DMS53 (cell line): ENCODE measurements at places on chromosomes 6 and 20.
A peak's percentile ranks its signal among the peaks of the same experiment; 100 is the strongest.

DNA sequence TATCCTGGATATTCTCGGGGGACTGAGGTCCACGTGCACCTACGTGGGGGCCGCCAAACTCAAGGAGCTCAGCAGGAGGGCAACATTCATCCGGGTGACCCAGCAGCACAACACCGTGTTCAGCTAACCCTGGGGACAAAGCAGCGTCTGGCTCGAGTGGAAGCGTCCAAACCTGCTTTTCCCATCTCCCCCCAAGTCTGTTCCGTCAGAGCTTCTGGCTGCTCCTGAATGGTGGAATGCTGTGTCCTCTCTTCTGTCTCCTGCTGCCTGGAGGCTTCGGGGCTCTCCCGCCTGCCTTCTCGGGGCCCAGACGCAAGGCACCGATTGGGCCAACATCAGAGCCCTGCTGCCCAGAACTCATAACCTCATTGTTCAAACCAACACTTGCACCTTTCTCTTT lies 56.7 kb downstream of the GMPR start:
- no peak for DNase-seq

DNA sequence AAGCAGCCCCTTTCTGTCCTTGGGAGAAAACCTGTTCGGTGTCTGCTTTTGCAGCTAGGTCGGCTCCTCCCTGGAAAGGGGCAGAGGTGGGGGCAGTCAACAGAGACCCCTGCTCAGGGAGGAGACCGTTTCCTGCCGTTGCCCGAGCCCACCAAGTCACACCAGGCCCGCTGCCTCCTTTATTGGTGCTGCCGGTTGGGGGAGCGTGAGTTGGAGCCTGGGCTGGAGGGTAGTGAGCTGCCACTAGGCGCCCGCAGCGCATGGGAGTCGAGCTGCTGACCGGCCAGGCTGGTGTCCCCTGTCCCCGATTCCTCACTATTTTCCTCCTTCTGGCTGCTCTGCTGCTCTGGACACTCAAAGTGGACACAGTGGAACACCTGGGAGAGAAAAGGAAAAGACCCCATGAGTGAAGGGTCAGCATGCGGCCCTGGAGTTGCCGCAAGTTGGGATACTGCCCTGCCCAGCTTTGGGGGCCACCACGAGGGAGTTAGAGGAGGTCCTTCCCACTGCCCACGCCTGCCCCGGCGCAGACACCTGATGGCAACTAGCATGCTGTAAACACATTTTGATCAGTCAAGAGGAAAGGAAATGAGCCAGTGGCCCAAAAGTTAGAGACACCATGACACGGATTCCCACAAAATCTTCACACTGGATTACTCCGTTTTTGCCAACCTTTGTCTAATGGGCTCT lies 355.4 kb downstream of the ZFAND3 start:
- no peak for DNase-seq

DNA sequence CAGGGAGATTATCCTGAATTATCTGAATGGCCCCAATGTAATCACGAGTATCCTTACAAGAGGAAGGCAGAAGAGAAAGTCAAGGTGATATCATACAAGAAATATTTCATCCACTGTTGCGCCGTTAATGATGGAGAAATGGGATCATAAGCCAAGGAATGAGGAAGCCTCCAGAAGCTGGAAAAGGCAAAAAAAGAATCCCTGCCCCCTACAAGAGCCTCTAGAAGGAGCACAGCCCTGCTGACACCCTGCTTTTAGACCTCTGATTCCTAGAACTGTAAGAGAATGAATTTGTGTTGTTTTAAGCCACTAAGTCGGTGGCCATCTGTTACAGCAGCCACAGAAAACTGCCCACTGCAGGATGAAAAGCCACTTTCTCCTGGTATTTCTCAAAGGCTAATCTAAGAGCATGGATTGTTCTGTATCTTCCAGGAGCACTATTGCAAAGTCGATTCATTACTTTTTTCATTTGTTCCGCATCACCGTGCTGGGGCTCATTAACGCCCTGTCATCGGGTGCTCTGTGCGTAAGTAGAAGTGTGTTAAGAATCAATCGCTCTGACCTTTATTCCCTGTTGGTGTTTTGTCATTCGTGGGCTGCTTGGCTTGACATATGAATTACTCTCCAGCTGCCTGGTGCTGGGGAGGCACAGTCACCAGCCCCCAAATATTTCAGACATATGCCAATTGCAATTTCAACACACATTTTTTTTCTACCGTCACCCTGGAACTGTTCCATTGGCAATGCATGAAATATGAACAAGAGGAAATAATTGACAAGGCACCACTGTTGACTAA lies 117.0 kb downstream of the PCSK2 start:
- no peak for DNase-seq

- DNase-seq, result no peak
These were observed 233.3 kb downstream of the SYNDIG1 start for GRCh38 chr20:24702501-24703283.

- DNase-seq, result peak; percentile 47
These were observed 240.9 kb downstream of the PHACTR1 start for GRCh38 chr6:12957321-12958051.

DNA sequence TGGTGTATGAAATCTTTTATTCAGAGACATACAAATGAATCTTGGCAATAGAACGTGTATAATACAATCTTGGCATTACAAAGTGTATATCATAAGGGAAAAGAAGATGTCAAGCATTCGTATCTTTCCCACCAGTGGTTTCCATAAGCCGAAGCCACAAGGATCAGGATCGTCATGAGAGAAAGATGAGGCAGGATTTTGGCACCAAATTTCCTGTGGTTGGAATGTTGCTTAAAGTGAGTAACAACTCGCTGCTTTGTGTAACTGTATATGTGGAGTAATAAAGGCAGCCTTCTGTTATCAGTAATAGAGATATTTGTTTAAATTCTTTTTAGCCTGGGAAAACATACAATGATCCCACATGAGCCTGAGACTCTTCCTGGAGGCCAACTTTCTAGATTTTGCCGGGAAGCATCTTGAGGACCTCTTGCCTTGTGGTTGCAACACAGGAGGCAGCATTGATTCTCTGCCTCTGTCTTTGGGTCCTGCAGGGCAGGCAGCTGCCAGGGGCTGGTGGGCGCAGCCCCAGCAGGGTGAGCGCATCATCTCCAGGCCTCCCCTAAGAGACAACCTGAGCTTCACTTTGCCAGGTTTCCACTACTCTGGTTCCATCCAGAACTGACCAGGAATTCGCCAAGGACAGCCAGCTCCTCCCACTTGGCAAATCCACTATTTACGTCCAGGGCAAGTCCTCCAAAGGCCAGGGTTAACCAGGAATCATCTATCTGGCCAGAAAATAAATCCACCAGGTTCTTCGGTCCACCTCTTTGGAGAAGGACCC lies 230.9 kb upstream of the SULF2 start:
- DNase-seq, result no peak

GRCh38 chr6:148398244-148398643 lies 55.6 kb downstream of the SASH1 start:
- no peak for DNase-seq

DNA sequence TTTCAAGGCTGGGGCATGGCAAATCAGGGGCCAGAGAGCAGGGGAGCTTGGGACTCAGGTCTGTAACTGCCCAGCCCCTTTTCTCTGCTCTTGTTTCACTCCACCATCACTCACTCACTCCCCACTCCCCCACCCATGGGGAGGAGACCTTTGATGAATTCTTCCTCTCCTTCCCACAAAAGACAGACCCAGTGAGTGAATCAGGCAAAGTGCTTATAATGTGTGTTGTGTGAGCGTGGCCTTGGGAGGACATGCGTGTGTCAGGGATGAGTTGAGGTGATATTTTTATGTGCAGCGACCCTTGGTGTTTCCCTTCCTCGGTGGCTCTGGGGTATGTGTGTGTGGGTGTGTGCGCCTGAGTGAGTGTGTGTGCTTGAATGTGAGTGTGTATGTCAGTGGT lies 1.0 kb upstream of the CUL9 start:
- peak; percentile 26 for DNase-seq

GRCh38 chr20:49344975-49345374 lies 67.1 kb upstream of the ZNFX1 start:
- no peak for DNase-seq

GRCh38 chr6:102774326-102774725 lies 1380.8 kb downstream of the GRIK2 start:
- DNase-seq, result no peak

DNA sequence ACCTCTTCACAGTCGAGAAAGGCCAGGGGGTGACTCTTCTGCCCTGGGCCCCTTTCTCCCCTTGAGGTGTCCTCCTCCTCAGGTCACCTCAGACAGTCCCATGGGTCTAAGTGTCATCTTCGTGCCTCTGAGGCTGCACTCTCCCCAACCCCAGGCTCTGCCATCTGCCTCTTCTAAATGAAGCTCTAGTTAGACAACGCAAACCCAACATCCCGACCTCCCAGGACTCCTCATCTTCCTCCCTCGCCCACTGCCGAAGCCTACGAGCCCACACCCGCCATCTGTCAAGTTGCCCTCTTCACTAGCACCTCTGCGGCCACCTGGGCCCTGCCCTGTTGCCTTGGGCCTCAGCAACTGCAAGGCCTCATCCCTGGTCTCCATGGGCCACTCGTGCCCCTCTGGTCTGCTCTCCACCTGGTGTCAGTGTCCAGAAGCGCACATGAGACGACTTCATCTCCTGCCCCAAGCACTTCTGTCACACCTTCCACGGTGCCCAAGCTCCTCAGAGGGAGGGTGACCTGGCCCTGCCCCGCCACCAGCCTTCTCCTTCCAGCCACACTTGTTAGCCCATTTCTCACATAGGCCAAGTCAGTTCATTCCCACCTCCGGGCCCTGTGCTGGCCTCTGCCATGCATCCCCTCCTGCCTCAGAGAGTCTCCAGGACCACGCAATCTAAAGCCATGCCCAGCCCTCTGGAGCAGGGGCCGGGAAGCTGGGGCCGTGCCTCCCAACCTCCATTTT lies 53.8 kb downstream of the RRBP1 start:
- DNase-seq, result peak; percentile 33

- DNase-seq, result no peak
These were observed 24.6 kb downstream of the GPR6 start for GRCh38 chr6:110002676-110003075.

DNA sequence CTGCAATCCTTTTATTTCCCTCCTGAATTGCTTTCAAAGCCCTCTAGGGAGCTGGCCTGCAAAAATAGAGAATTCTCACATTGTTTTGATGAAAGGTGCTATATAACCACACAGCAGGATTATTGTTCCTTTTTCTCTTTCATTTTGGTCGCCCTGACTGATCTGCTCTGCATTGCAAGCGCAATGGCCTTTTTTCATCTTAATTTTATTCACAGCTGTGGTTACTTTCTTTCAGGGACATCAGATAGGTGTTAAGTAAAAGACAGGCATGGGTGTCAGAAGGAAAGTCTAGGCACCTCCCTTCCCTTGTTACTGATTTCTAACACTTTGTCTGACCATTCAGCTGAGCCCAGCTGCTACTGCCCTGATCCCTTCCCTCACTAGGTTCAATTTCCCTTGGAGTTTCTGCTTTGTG lies 850.5 kb upstream of the MAP3K7 start:
- no peak for DNase-seq

DNA sequence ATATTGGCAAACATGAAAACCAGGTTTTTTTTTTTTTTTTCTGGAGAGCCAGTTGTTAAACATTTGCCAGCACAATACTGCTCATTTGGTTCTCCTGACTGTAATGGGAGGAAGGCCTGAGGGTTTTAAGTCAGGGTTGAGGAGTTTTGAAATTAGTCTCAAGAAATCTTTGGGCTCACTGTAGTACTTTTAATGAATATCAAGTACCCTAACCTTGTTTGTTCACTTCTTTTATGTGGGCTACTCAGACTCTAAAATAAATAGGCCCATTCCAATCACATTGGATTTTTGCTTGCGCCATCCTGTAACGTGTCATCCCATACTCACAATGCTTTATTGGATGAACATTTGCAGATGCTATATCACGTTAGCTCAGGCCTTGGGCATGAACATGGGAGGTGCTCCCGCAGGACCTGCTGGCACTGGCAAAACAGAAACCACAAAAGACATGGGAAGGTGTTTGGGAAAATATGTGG lies 146.9 kb downstream of the DNAH8 start:
- DNase-seq, result peak; percentile 28

DNA sequence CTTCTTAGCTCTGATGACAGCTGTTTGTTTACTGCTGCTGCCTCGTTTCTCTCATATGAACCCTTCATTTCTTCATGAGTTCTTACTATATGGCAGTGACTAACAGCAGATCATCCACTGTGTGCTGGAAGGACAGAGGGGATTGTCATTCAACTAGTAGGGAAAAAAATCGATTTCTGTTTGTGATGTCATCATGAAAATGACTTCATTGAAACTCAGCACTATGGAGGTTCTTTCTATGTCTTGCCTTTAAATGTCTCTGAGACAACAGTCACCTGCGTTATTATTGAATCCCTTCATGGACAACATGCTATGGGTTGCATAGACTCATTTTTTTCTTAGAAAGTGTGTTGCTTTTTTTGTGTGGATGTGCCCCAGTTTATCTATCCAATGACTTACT lies 394.4 kb downstream of the DOK5 start:
- no peak for DNase-seq

GRCh38 chr20:32842688-32843524 lies 15.8 kb upstream of the EFCAB8 start:
- no peak for DNase-seq

GRCh38 chr6:29336269-29336668 lies 32.4 kb downstream of the OR5V1 start:
- no peak for DNase-seq

GRCh38 chr6:166330612-166331011 lies 11.7 kb downstream of the SFT2D1 start:
- DNase-seq, result no peak

DNA sequence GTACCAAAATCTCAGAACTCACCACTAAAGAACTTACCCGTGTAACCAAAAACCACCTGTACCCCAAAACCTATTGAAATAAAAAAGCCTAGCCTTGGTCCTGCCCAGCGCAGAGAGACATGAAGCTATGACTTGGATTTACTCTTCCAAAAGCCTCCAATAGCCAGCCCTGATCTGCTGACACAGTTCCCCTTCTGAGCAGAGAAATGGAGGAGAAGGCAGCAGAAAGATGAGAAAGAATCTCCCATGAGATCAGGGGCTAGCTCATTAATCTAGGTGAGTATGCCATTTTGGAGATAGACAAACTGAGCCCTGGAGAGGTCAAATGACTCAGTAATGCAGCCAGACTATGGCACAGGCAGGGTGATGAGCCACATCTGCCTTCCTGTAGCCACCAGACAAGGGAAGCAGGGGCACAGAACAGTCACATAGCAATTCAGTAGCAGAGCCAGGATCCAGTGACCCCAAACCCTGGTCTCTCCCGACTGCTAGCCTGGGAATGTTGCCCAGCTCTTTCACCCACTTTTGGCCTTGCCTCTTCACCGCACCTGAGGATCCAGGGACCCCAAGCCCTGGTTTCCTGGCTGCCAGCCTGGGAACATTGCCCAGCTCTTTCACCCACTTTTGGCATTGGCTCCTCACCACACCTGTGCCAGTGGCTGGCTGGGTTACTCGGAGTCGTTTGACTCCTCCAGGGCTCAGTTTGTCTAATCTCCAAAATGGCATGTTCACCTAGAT lies 7.2 kb upstream of the SDCBP2 start:
- DNase-seq, result no peak

DNA sequence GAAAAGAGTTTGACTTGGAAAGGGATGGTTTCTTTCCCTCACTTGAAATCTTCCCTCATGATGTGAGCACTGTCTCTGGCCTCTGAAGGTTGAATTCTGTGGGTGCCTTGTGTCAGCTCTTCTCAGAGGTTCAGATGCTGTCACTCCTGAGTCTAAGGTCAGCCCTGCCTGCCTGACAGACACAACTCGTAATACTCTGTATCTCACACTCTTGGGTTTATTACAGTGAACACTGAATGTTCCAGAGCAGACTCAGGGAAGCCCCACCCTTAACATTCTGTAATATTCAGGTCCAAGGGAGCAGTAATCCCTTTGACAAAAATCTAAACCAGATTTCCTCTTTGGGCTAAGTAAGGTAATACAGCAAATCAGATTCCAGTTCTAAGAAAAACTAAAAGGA lies 837.8 kb downstream of the QKI start:
- DNase-seq, result no peak

GRCh38 chr6:108883172-108883571 lies 35.0 kb downstream of the ARMC2 start:
- DNase-seq, result no peak
